HEK293T (cell line): ENCODE measurements at places on chromosomes 13 and 19.

DNA sequence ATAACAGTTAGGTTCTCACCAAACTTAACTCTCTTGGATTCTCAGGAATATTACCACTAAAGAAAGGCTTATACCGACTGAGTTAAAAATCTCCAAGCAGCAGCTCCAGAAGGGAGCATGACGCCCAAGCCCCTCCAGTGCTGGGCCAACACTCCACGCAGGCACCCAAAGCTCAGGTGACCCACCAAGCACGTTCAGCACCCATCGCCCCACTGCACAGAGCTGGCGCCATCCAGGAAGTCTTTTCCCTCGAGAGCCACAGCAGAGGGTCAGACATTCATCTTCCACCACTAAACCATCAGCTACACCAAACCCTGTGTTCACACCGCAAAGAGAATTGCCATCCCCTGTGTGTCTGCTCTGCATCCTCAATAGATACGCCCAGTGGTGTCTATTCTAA lies 65.7 kb downstream of the SOX1 start:
- DNase-seq = no peak

- no peak for DNase-seq
Measured at GRCh38 chr13:59643364-59643841, 520.3 kb downstream of the DIAPH3 start.

GRCh38 chr19:1213391-1214286 lies 8.1 kb downstream of the STK11 start:
- no peak for DNase-seq

GRCh38 chr13:27367570-27367969 lies 56.8 kb upstream of the GTF3A start:
- DNase-seq = no peak

- DNase-seq = no peak
Measured at GRCh38 chr13:73055813-73056564, 2.8 kb upstream of the KLF5 start.

DNA sequence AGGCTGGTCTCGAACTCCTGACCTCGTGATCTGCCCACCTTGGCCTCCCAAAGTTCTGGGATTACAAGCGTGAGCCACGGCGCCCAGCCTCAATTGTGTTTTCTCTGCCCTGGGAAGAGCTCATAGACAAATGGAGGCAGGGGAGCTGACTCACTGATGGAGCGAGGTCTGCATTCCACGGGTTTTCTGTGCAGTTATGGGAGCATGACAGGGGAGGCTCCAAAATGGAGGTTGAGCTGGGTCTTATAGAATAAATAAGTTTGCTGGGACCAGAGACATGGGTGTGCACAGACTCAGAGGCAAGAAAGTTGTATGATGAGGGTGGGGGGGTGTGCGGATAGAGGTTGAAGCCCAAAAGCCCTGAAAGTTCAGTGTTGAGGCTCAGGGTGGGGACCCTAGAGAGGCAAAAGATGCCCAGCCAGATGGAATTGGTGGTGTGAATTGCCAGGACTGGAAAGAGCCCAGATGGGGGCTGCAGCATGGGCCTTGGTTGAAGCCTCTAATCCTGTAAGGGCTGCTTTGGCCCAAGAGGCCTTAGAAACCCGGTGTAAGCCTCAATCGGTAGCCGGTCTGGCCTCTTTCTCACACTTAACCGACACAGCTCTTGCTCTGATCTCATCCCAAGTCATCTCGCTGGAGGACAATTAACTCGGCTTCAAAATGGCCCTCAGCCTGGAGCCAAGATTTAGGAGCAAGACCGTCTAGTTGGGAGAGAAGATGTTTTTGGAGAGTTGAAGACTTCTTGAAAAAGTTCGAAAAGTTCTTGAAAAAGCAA lies 1.9 kb downstream of the TPM4 start:
- DNase-seq = no peak

- no peak for DNase-seq
Measured at GRCh38 chr19:39514840-39515550, at the start of gene SELENOV. Gene SELENOV, plus strand, starts transcription at chr19:39515139. Its CDS starts 74 bp downstream, at chr19:39515213.

GRCh38 chr13:106507560-106508274 lies 27.7 kb downstream of the EFNB2 start:
- no peak for DNase-seq

GRCh38 chr19:38333245-38333644 lies 2.4 kb upstream of the CATSPERG start:
- DNase-seq = no peak

DNA sequence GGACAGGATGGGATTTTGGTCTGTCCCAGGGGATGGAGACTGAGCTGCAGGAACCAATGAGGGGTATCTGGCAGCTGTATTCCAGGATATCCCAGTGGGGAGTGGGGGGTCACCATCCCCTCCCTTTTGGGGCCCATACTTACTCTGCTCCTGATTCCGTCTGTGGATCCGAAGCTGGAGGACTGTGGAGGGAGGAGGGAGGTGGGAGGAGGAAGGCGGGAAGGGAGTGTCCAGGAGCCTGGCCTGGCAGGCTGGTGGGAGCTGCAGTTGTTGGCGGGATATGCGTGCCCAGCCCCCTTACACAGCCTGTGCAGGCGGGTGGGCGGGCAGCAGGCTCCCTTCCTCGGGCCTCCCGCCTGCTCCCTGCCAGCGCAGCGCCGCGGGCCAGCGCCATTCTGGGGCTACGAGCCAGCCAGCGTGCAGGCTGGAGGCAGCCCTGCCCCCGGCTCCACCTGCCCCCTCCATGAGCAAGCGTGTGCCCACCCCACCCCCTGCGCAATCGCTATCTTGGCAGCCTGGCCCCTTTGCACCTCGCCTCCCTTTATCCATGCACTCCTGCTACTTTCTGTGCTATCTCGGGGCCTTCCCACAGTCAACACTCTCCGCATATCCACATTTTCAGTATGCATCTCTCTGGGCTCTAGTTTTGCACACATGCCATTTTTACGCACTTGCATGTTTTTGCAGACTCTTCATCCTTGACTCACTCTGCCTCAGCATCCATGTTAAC lies 2.8 kb downstream of the MAMSTR start:
- DNase-seq = no peak

DNA sequence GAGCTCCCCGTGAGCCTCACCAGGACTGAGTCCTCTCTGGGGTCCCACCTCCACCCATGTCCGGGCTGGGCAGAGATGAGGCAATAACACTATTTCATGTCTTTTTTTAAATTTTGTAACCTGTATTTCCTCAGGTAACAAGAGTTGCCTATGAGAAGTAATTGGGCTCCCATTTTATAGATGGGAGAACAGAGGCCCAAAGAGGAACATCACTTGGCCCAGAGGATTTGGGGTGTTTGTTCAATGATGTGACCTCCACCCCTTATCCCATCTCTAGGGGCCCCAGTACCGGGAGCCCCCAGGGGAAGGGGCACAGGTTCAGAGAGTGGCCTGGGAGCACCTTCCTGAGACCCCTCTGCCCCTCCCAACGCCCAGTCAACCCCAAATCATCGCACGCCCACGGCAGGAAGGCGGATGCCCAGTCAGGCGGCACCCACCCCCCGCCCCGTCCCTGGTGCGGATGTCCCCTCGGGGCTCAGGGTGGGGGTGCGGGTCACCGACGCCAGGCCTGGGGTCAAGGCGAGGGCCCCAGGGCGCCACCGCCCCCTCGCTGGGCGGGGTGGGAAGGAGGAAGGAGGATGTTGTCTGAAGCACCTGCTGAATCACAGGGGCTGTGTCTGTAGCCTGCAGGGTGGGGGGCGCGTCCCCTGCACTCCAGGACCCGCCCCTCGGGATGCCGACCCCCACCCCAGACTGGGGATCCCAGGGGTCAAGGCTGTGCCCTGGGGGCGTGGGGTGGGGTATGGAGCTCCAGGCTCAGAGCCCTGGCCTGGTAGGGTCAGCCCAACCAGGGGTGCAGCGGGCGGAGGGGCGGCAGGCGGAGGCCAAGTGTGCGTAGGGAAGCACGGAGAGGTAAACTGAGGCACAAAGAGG lies 9.0 kb upstream of the CIRBP start:
- DNase-seq = no peak

DNA sequence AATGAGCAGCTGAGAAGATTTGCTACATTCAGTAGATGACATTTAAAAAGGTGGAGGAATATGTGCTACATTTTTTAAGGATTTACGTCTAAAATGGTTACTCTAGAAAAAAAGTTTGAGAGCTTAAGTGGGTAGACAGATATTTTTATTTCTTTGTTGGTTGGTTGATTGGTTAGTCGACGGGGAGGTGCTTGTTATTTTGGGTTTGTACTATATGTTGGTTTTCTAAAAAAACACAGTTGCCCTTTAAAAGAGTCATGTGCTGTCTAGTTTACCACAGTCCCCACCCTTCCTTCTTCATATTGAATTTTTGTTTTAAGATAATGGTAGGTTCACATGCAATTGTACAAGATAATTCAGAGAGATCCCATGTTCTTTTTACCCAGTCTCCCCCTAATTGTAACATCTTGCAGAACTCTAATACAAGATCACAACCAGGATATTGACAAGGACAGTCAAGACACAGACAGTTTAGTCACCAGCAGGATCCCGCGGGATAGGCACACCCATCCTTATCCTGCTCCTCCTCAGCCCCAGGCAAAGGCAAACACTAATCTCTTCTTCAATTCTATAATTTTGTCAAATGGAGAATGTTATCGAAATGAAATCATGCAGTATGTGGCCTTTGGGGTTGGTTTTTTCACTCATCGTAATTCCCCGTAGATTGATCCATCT lies 171.4 kb downstream of the FOXO1 start:
- DNase-seq = no peak

- DNase-seq = no peak
Measured at GRCh38 chr13:100659578-100659977, 15.0 kb downstream of the TMTC4 start.
